Activated CD8-positive, alpha-beta memory T cell treated with anti-CD3 and anti-CD28 coated beads for 4 hours (primary cell): ENCODE measurements at places on chromosomes 6 and 20.

DNA sequence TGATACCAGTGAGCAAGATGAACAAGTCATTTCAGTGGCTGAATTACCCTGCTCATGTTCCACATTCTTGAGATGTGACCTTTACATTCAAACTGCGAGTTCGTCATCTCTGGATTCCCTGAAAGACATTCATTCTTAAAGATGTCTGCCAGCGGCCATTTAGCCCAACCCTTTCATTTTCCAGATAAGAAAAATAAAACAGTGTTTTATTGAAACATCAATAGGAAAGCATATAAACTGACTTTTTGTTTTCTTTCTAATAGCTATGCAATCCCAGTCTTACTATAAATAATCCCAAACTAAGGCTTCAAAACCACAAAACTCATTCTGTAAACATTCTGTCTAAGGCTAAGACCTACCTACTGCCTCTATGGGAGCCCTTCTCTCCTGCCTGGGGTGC, 134.0 kb downstream of the SAMD5 start:
- DNase-seq = no peak

- no peak for DNase-seq
Observed at GRCh38 chr6:15153191-15153590, 92.7 kb upstream of the JARID2 start.

DNA sequence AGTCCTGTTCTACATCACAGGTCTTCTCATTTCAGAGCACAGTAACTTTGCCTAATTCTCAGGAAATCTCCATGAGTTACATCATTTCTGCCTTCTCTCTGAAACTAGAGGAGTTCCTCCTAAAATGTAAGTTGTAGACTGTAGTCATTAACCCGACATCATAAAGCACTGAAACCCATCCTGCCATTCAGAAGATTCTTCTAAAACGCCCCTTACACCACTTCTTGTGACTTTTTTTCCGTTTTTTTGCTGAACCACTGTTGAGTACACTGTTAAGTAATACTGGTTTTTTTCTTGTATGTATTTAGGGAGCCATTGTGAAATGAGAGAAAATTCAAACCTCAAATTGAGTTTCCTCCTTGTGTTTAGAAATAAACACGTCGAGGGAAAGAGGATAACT, 117.3 kb downstream of the MAP3K4 start:
- DNase-seq = no peak

DNA sequence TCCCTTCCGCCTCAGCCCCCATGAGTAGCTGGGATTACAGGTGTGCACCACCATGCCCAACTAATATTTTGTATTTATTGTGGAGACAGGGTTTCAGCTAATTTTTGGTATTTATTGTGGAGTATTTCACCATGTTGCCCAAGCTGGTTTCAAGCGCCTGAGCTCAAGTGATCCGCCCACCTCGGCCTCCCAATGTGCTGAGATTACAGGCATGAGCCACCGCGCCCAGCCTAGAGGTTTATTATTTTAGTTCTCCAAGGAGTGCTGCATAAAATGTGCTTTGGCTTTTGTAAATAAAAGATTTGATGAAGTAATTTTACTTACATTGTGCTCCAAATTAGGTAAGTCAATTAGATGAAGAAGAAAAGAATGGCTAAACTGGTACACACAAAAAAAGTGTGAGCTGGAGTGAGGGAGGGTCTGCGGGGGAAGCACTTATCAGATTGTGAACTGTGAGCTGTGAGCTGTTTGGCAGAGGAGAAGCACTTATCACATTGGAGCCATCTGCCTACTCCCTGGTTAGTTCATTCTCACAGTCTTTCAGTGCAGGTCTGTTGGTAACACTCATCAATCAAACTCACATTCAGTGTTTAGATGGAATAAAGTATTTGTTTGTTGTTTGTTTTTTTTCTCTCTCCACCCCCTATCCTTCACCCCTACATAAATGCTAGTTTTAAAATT, 398.0 kb downstream of the EPHA7 start:
- no peak for DNase-seq

DNA sequence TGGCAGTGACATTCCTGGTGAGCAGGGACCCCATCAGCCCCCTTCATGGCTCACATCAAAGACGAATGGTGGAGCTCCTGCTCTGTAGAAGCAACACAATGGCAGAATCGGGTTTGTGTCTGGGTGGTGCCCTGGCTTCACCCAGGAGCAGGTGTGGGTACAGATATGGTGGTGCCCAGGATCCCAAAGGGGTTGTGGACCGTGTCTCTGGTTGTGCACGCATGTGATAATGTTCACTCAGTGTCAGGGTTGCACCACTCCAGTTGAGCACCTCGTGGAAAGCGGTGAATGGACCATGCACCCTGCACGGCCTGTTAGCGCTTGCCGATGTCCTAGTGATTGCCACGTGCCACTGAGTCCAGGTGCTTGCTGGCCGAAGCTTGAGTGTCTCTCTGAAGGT, 63.0 kb downstream of the IGF2R start:
- DNase-seq = no peak

DNA sequence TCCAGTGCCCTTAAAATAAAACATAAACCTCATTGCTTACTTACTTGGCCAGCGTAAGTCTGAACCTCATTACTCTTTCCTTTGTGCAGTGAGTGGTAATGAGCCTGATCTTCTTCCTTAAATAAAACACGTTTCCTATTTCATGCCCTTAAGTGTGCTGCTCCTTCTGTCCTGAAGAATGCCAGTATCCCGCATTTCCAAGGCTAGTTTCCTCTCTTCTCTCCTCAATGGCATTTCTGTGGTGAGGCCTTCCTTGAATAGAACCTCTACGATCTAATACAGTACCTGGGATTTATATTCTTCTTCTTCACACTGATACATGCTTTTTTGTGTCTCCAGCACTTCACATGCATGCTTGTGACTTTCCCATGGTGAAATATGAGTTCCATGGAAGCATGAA, 523.4 kb upstream of the CDH4 start:
- DNase-seq = no peak

DNA sequence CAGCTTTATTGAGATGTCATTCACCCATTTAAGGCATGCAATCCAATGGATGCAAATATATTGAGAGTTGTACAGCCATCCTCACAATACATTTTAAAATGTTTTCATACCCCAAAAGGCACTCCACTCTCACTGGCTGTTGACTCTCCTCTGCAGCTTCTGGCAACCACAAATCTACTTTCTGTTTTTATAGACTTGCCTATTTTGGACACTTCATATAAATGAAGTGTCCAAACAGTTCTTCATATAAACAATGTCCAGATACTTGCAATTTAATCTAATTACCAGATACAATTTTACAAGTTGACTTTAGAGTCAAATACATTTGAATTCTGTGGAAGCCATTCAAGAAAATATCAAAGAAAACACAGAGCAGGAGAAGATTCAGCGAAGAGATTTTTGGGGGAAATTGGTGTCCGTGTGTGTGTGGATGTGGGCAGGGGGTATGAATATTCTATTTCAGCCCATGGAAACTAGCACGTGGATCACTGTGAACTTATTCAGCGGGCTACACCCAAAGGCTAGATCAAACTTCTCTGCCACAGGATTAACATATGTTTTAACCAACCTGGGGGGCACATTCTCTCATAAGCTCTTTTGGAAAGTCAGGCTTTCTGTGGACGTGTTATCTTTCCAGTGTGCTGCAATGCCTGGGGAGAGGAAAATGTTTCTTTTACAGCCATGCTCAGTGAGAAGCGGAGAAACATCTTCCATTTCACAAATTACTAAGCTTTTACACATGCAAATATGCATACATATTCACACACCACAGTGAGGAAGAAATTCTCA, 73.9 kb downstream of the PLG start:
- no peak for DNase-seq

GRCh38 chr6:166648846-166649245, 21.8 kb upstream of the RPS6KA2 start:
- DNase-seq = no peak

DNA sequence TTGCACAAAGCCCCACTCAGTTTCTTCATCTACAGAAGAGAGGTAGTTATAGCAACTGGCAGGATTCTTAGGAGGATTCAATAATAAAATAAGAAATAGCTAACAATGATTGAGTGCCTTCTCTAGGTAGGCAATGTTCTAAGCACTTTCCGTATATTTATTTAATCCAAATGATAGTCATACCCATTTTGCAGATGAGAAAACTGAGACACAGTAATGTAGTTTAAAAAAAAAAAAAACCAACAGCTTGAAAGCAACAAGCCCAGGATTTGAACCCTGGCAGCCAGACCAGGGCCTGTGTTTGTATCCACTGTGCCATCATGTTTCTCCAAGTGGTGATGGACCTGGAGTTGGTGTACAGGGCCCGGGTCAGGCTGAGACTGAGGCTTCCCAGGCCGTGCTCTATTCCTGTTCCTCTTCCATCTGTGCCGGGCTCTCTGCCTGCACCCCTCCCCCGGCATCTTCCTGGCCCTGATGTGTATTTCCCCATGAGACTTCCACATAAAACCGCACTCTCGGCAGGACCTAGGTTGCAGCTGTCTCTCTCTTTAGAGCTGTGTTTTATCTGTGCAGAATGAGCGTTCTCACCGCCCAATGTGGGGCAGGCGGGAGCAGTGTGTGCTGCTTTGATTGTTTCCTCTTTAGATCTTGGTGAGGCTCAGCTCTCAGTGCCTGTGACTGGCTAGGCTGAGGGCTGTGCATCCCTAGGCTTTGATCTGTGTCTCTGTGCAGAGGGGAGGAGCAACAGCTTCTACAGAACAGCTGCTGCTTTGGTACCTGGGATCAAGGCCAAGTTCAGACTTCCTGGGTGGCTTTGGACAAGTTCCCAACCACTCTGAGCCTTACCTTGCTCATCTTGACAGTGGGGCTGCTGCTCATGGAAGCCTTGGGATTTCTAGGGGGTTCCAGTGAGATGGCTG, 49.5 kb downstream of the TOX2 start:
- no peak for DNase-seq

DNA sequence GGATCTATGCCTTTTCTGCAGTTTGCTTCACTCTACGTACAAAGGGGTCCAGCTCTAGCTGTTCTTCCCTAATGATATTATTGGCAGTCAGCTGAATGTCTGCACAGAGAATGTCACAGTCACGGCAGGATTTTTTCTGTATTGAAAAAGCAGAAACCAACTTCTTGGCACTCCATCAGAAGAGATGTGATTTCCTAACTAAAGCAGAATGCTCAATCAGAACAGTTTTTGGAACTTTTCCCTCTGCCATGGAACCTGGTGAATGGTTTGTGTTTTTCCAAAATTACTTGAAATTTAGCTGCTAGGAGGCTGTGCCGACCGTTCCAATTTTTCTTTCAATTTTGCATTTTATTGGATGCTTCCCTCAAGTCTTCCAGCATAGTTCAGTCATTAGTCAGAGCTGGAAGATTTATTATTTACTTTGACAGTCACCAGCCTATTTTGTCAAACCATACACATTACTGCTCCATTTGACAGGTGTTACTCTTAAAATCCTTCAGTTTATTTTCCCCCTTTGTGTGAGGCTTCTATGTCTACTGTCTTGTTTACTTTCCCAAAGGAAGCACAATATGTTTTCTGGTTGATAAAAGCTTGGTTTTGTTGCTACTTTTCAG, 259.6 kb upstream of the EPHA7 start:
- no peak for DNase-seq

- no peak for DNase-seq
Observed at GRCh38 chr6:39366931-39367618, 44.6 kb upstream of the KCNK16 start.

GRCh38 chr6:36631326-36632011, 37.3 kb downstream of the SRSF3 start:
- DNase-seq = no peak

DNA sequence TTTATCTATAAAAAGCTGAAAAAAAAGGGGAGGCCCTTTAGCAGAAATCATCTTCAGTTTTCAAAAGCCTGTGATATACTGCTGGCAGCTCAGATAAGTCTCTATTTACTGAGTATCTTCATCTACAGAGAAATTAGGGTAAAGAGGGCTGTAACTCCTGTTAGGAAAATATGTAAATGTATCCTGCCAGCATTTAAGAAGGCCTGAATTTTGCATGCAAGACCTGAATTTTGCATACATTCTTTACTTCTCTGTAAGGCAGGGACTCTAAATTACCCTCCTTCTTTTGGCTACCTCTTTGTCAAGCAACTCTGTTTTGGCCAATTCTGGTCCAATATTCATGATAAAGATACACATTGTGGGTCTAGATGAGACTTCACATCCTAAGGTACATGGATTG, 150.6 kb upstream of the SPACA1 start:
- no peak for DNase-seq
